ENCODE measurements at places on chromosomes 6 and 20.

- no peak for DNase-seq
Measured at GRCh38 chr6:111817451-111818120, 55.7 kb downstream of the FYN start.

DNA sequence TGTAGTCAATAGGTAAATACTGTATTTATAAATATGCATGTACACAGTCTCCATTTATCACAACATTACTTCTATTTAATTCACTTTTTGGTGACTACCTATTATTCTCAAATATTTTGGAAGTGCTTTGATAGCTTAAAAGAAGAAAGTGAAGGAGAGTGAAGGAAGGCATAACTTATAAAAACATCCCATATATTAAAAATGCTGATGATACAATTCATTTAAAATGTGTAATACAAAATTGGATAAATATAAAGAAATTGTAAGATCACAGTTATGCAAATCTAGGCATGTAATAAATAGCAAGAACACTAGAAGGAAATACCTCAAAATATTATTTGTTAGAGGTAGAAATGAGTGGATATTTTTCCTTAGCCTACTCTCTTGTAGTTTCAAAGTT is 111.6 kb upstream of the ADTRP start:
- DNase-seq: no peak

GRCh38 chr20:43833511-43834395 is 80.9 kb upstream of the TOX2 start:
- no peak for DNase-seq

DNA sequence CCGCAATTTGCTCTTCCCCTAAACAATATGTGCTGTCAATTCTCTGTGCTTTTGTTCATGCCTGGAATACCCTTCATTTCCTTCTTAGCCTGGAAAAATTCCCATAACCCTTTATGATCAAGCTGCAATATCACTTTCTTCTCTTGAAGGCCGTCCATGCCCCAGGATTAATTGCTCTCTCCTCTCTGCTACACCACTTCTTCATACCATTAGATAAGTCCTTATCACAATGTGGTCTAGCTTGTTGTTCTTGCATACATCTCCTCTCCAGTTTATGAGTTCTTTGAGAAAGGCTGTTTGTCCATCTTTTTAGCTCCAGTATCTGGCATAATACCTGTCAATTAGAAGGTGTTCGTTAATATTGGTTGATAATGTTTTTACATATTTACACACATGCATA is 111.2 kb upstream of the SAMD5 start:
- DNase-seq: no peak

DNA sequence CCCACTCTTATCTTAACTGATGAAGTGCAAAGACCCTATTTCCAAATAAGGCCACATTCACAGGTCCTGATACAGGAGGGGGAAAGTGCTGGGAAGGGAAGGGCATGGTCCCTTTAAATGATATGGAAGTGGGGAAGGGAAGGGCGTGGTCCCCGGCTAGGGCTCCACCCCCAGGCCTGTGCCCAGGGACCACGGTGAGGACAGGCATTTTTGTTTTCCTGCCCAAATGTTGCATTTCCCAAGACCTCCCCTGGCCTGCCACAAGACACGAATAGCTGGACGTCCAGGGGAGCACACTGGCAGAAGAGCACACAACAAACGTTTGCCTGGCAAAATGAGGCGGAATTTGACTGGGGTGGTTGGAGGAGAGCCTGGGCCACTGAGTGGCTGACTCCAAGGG is 16.1 kb upstream of the HFE start:
- no peak for DNase-seq

DNA sequence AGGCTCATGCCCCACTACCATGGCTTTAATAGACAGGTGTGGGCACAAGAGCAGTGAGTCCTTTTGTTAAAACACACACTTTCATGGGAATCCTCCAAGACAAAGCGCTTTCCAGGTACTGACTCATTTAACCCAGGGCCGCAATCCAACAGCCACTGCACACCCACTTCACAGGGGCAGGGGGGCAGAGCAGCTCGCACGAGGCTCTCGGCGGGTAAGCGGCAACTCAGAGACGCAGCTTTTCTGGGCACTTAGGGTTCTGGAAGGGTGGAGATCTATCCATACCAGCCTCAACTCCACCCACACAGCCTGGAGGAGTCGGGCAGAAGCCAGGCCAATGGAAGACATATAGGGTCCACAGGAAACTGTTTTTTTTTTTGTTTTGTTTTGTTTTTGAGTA is 28.6 kb downstream of the PSMG4 start:
- DNase-seq: no peak

GRCh38 chr6:42095094-42095493 is 44.8 kb downstream of the TAF8 start:
- DNase-seq: no peak

GRCh38 chr6:153123801-153124200 is 7.3 kb downstream of the RGS17 start:
- DNase-seq: no peak

- DNase-seq: no peak
Measured at GRCh38 chr6:7147051-7147671, 39.4 kb downstream of the RREB1 start.

DNA sequence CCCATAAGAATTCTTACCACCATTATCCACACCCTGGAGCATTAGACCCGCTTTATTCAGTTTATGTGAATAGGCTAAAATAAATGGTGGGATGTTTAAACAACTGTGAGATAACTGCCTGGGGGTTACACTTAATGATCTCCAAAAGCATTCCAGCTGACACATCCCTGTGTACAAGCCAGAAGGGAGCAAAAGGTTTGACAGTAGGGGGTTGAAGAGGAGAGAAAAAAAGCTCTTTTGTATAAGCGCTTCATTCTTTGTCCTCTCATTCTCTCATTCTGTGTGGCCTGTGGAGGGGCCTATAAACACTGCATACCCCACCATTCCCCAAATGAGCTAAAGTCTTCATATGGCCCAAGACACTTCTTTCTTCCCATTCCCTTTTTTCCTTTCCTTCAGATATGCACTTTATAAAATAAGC is 30.8 kb upstream of the COL21A1 start:
- no peak for DNase-seq

DNA sequence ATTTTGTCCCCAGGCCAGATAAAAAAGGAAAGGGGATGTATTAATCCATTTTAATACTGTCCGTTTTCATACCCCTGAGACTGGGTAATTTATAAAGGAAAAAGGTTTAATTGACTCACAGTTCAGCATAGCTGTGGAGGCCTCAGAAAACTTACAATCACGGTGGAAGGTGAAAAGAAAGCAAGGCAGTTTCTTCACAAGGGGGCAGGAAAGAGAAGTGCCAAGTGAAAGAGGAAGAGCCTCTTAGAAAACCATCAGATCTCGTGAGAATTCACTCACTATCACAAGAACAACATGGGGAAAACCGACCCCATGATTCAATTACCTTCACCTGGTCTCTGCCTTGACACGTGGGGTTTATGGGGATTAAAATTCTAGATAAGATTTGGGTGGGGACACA is 152.5 kb downstream of the IBTK start:
- DNase-seq: no peak

DNA sequence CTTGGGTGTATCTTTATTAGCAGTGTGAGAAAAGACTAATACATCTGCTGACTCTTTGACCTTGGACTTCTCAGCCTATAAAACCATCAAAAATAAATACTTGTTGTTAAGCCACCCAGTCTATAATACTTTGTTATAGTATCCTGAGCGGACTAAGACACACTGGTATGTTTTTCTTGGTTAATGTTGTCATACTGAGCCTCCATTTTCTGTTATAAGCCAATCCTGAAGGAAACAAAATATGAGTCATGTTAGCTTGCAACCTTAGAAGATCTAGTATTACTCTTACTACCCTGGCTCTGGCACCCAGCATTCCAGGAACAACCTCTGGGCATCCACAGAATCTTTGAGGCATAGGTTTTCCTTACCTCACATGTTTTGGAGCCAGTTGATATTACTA is 307.2 kb downstream of the FRK start:
- DNase-seq: no peak

DNA sequence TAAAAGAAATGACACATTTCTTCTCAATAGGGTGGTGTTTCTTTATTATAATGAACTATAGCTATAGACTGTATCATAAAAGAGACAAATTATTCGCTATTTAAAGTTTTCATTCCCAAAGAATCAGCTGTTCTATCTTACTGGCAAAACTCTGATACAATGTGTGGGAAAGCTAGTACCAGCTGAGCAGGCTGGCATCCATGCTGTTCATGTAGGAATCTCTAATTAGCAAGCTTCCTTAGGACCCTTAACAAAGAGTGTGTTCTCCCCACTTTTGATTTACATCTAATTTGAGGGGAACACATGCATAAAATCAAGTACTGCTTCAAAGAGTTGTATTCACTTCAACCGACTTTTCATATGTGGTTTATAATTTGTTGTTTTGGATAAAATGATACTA is 13.2 kb downstream of the STX16 start:
- DNase-seq: no peak

GRCh38 chr6:36556281-36556680 is 9.0 kb upstream of the STK38 start:
- DNase-seq: no peak

DNA sequence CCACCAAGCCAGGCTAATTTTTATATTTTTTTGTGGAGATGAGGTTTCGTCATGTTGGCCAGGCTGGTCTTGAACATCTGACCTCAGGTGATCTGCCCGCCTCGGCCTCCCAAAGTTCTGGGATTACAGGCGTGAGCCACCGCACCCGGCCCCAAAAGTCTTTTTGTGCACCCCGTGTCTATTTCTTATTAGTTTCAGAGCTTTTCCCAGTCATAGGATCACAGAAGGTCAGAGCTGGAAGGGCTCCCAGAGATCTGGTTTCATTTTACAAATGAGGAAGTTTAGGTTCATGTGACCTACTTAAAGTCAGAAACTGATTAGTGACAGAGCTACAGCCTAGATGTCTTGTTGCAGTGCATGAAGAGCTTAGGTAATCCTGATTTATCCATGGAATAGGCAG is 1.6 kb upstream of the OGFRL1 start:
- no peak for DNase-seq

DNA sequence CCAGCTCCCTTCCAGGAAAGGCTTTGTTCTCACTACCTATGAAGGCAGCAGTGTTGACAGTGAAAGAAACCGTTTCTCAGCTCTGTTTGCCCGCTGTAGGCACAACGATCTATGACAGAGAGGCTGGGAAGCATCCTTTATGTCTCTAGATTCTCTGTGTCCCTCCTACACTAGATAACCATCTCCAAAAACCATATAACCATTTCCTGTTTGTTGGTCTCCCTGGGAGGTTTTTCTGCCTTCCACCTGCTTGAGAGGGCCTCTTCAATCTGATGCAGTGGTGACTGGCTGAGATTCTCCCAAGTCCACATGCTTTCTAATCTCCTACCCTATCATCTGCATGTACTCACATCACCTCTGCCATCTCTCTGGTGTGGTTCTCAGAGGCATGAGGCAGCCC is 32.0 kb upstream of the TMEM217 start:
- no peak for DNase-seq

- DNase-seq: no peak
Measured at GRCh38 chr6:169852504-169853195, 101.2 kb downstream of the ERMARD start.

DNA sequence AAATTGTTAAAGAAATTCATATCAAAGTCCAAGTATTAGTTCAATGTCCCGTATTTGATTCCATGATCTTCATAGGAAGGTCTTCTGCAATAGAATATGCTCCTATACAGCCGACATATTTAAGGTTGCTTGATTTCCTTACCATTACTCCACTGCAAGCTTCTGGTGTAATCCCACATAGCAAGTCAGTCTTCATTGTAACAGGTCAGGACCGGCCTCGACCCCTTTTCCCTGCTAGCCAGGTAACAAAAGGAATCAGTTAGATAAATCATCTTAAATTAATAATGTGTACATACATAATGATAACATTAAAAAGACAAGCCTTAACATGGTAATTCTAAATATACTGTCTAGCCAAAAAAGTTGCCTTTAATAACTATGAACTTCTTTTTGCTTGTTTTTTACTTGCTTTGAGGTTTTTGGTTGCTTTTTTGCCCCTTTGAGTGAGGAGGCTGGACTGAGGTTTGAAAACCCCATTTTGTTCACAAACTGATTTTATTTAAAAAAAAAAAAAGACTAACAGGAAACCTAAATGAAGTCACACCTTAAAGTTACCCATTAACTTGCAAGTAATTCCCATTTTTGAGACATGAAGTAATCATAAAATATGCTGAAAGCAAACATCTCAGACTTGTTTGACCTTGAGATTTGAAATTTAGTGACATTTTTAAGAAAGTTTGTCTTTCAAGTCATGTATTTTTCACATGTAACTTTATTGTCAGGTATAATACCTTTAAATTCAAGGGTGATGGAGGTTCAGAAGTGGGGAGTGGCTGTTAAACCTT is 19.2 kb upstream of the SNX14 start:
- no peak for DNase-seq

DNA sequence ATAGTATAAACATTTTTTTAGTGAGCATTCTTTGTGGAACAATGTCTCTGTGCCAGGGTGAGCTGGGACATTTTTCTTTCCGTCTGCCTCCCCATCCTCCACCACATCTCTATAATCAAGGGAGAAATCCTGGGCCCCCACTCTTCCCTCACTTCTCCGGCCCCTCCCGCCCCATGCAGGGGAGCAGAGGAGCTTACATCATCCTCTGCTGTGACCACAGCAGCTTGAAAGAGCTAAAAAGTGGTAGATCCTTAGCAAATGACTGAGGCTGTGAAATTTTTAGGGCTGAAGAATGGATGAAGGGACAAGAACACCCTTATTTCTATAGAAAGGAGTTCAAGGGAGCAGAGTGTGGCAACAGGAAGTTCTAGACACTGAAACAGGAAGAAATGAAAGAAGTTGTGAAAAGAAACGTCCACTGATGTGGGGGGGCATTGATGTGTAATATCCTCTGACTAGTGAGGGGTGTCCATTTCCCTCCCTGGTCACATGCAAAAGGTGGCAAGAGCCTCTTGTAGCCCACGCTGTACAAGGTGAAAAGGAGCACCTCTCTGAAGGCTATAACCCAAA is 380.3 kb upstream of the JARID2 start:
- DNase-seq: no peak

- DNase-seq: no peak
Measured at GRCh38 chr6:156953127-156953478, 175.9 kb downstream of the ARID1B start.

GRCh38 chr6:33276864-33277662 is at the start of gene B3GALT4:
Gene B3GALT4 (plus strand): TSS chr6:33277123. CDS start chr6:33277420, 297 bp downstream.
- DNase-seq: peak; percentile 62

DNA sequence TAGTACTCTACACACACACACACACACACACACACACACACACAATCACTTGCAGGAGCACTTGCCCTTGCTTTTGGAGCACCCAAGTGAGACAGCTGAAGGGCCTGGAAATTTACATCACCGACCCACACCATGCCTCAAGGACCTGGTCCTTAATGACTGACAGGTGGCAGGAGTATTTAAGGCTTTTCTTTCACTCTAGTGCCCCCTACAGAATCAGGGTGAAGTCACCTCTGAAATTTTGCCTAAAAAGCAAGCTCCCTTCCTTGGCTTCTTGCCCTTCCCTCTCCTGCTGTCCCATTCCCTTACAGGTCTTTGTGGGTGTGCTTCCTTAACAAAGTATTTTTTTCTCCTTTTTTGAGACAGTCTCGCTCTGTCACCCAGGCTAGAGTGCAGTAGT is 353.5 kb upstream of the IRAK1BP1 start:
- DNase-seq: no peak

GRCh38 chr20:62675156-62675876 is 33.0 kb downstream of the SLCO4A1 start:
- DNase-seq: no peak

- no peak for DNase-seq
Measured at GRCh38 chr6:3226481-3227362, 731 bp downstream of the TUBB2B start.

All from activated T-helper 9 cell treated with anti-CD3 and anti-CD28 coated beads, Interleukin-2, amount 50 U/mL, for 16 hours (primary cell).